ENCODE measurements at places on chromosomes 6 and 20.

- DNase-seq: no peak
Measured at GRCh38 chr20:36018208-36018988, 50.0 kb downstream of the CNBD2 start.

DNA sequence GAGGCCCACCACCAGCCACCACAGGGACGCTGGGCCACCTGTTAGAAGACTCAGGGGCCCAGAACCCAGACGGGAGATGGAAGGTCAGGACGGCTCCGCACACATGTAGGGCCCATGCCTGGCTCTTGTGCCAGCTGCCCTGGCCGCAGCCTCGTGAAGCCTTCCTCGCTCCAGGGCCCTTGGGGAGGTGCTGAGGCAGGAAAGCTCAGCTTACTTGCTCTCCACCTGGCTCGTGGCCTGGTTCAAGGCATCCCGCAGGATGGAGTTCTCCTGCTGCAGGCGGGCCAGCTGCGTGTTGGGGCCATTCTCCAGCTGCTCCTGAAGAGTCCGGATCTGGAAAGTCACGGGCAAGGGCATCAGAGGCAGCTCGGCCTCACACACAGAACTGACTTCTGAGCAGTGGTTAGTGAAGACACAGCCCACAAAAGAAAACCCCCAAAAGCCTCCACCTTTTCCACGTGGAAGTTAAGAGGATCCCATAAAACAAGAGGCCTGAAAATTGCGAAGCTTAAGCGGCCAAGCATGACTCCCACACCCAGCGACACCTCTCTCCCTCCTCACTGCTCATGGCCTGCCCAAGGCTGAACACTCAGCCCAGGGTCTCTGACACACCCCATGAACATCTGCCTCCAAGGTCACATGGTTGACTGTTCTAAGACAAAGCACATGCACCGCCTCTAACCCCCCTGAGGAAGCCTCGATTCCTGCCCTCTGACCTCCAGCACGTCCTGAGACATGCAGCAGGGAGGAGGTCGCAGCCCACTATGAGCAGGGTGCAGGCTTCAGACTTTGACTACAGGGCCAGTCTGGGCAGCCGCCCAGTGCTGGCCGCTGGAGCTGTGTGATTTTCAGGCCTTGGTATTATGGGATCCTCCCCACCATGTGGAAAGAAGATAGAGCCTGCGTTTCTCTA lies 46.5 kb downstream of the RRBP1 start:
- DNase-seq: no peak

DNA sequence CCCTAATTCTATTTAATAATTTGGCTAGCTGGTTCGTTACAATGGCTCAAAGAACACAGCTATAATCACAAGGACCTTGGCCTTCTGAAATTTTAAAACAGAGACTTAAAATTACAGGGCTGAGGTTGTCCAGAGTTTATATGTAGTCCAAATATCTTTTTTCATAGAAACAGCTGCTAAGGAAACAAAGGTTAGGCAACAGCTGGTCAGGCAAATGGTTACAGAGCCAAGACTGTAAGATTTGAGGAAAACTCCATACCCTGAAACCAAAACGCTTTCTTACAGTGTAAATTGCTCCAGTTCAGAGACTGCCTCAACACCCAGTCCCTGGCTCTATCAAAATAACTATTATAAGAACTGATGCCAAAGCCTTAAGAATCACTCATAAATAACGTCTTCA lies 9.7 kb upstream of the ARHGAP18 start:
- DNase-seq: no peak

- DNase-seq: no peak
Measured at GRCh38 chr6:43938178-43939105, 168.4 kb downstream of the VEGFA start.

DNA sequence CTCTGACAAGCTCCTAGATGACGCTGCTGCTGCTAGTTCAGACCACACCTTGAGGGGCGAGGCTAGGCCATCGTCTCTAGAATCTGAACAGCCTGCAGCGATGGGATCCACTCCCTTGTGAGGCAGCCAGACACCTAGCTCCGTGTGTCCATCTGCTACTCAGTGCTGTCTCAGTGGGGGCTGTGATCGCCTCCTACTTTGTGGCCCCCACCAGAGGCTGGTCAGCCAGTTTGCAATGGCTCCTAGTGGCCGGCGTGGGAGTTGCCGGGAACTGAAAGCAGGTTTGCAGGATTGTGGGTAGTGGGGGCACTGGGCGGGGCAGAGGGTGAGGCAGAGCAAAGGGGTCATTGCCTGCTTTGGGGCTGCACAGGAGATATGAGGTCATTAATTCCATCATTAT lies 2.8 kb downstream of the CCN5 start:
- no peak for DNase-seq

- no peak for DNase-seq
Measured at GRCh38 chr20:5297280-5298004, 19.3 kb downstream of the PROKR2 start.

DNA sequence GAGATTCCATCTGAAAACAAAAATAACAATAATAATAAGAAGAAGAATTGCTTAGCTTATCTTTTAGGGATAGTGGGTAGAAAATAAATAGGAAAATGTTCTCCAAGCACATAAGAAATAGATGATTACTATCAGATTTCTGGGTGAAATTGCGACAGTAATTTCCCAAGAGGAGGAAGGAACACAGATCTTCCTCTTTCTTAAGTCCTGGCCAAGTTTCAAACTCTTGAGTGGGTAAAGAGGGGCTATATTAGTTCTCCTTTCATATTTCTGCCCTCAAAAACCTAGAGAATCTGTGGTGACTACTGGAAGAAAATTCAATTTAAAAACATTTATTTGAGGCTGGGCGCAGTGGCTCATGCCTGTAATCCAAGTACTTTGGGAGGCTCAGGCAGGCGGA lies 63.7 kb downstream of the PHACTR2 start:
- DNase-seq: no peak

GRCh38 chr6:7264686-7265384 lies 48.2 kb downstream of the SSR1 start:
- DNase-seq: no peak

- no peak for DNase-seq
Measured at GRCh38 chr20:40632346-40632976, 56.6 kb downstream of the MAFB start.

GRCh38 chr20:41161886-41162285 lies 24.5 kb downstream of the PLCG1 start:
- DNase-seq: no peak

DNA sequence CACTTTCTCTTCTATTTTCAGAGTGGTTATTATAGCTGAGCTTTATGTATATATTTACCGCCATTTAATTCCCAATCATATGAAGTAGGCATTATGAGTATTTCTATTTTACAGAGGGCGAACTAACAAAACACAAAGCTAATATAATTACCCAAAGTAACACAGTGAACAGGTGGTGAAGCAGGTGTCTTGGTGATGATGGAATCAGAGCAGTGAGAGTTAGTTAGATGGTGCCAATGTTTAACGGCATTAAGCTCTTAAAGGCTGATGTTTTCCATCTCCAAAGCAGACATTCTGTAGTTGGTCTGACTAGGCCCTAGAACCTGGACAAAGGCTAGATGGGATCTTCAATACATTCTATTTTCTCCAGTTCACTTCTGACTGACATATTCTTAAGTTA lies 551.1 kb upstream of the SYNCRIP start:
- DNase-seq: no peak

GRCh38 chr6:91240878-91241603 lies 654.2 kb upstream of the MAP3K7 start:
- DNase-seq: no peak

DNA sequence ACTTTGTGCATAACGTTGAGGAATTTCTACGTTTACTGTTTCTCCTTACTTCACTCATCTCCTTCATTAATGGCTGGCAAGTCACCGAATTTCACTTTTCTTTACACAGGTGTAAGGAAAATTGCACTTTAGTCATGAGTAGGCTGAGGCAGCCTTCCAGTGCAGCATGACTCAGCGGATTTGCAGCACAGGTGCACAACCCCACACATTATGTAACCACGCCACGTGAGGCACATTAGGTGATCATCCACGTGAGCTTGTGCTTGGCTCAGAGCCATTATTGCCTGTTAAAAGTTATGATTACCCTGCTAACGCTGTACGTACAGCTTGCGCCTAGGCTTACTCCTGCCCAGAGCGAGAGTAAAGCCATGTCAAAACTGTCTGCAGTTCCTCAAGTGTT lies 158.8 kb downstream of the NKAIN2 start:
- DNase-seq: no peak

GRCh38 chr6:158009935-158010585 lies 28.4 kb downstream of the SYNJ2 start:
- DNase-seq: no peak

- no peak for DNase-seq
Measured at GRCh38 chr6:138569970-138570724, 70.9 kb upstream of the NHSL1 start.
